NCI-H187 (cell line): ENCODE measurements at places on chromosomes 7 and 10.

DNA sequence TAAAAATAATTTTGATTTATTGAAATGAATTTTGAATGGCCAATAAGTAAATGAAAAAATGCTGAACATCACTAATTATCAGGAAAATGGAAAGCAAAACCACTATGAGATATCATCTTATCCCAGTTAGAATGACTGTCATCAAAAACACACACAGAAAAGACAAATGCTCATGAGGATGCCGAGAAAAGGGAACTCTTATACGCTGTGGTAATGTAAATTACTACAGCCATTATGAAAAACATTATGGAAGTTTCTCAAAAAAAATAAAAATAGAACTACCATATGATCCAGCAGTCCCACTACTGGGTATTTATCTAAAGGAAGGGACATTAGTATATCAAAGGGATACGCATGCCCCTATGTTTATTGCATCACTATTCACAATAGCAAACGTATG lies 15.8 kb downstream of the SCIN start:
- no peak for DNase-seq

DNA sequence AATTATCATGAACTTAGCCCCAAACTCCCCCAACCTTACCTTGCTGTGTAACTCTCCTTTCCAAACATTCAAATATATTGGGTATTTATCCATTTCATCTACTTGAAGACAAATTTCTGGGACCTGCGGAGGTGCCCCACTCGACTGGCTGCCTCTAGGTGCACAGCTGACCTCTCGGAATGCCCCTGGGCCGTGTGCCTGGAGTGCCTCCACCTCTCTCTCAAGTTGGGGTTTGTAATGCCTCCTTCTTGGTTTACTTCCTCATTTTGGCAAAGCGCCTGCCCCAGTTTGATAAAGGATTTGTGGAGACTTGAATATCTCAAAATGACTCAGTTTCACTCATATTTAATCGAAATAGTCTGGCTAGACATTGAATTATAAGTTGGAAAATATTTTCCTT lies 16.6 kb downstream of the ZNF777 start:
- DNase-seq: no peak

DNA sequence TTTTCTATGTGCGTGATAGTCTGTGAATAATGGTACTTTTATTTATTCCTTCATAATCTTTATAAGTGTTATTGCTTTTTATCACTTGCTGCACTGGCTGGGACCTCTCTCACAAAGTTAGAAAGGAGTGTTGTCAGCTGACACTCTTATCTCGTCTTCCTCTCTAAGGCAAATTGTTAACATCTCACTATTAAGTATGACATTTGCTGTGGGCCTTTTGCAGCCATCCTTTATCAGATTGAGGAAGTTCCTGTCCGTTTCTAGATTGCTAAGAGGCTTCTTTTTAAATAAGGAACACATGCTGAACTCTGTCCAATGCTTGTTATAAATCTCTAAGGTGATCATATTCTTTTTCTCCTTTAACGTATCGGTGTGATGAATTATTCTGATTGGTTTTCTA lies 27.4 kb upstream of the DIP2C start:
- DNase-seq: no peak

- no peak for DNase-seq
These were observed 7.1 kb downstream of the MRC1 start for GRCh38 chr10:17816199-17816598.

DNA sequence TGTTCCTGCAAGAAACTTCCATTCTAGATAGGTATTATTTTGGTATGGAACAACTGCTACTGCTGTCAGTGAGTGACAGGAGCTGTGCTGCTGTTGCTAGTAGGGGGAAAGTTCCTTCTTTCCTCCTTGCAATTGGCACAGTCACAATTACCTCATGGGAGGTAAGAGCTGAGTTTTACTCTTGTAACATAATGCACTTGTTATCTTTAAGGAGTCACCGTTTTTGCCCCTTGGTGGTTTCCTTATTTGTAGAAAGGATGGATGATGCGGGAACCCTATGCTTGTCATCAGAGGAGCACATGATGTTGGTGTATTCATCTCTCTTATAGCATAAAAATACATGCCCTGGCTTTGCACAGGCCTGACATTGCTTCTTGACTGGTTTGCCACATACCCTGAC lies 234.7 kb upstream of the NPY start:
- no peak for DNase-seq

- no peak for DNase-seq
These were observed 8.0 kb upstream of the BEND7 start for GRCh38 chr10:13536674-13537366.

DNA sequence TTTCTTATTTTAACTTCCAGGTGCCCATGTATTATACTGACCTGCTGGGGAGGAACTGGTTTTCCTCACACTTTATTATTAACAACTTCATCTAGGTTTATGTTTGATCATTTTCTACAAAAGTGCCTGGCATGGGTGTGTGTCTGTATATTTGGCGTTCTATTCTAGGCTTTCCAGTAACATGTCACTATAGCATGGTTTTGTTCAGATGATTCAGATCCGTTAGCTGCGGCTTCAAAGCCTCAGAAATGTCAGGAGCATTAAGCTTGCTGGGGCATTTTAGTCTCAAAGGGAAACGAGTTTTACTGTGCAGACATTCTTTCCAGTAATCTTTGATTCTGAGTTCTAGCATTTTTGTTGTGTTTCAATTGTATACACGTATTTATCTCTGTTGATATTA lies 2.3 kb downstream of the INPP5A start:
- no peak for DNase-seq
